ENCODE measurements at places on chromosomes 11 and 22. TPM values are rescaled to one million over a fixed set of nuclear protein-coding genes. Genes with fewer than 3 reads are reported as not detected.
A peak's percentile ranks its signal among the peaks of the same experiment; 100 is the strongest.

DNA sequence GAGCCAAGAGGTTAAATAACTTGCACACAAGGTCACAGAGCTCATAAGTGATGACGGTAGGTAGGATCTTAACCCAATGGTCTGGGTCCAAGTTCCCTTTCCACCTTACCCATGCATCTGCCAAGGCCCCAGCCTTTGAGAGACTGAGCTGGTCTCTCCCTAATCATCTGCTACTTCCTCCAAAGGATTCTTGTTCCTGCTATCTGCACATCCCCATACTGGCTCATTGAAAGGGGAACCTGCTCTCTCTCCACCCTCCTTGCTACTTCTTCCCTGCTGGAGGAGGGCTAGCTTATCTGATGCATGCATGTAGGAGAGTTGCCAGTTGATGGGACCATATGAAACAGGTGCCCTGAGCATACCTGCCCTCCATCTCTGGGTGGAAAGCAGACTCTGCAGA is 47.7 kb downstream of the COMMD9 start:
- no peak for DNase-seq

GRCh38 chr11:120637131-120637530 is 125.6 kb downstream of the GRIK4 start:
- no peak for DNase-seq

DNA sequence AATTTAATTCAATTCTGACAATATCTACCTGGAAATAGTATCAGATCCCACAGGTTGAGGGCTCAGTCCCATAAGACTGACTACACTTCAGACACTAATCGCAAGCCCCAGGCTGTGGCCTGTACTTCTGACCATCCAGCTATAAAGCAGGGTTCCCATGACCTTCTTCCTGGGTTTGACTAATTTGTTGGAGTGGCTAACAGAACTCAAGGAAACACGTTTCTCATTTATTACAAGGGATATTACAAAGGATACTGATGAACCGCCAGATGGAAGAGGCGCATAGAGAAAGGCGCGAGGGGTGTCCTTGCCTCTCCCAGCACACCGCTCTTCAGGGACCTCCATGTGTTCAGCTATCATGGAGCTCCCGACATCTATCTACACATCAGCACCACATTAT is 13.7 kb downstream of the CLTCL1 start:
- no peak for DNase-seq

- no peak for DNase-seq
Measured at GRCh38 chr22:48976556-48977535, 850.8 kb downstream of the BRD1 start.

DNA sequence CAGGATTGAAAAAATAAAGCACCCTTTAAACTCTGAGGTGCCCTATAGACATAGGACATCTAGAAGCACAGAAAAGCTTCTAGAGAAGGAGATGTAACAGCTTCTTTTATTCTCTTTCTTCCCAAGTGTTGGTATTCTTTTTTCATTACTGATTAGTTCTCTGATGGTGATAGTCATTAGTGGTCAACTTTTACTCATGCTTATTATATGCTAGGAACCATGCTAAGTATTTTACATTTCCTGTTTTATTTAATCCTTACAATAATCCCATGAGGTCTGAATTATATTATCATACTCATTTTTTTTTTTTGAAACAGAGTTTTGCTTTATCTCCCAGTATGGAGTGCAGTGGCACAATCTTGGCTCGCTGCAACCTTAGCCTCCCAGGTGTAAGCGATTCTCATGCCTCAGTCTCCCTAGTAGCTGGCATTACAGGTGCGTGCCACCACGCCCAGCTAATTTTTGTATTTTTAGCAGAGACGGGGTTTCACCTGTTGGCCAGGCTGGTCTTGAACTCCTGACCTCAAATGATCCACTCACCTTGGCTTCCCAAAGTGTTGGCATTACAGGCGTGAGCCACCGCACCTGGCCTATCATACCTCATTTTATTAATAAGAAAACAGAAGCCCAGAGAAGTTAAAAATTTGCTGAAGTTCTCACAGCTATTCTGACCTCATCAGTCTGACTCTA is 3.0 kb downstream of the C11orf52 start:
- no peak for DNase-seq

- no peak for DNase-seq
Measured at GRCh38 chr11:95100856-95101507, 11.3 kb downstream of the ENDOD1 start.

DNA sequence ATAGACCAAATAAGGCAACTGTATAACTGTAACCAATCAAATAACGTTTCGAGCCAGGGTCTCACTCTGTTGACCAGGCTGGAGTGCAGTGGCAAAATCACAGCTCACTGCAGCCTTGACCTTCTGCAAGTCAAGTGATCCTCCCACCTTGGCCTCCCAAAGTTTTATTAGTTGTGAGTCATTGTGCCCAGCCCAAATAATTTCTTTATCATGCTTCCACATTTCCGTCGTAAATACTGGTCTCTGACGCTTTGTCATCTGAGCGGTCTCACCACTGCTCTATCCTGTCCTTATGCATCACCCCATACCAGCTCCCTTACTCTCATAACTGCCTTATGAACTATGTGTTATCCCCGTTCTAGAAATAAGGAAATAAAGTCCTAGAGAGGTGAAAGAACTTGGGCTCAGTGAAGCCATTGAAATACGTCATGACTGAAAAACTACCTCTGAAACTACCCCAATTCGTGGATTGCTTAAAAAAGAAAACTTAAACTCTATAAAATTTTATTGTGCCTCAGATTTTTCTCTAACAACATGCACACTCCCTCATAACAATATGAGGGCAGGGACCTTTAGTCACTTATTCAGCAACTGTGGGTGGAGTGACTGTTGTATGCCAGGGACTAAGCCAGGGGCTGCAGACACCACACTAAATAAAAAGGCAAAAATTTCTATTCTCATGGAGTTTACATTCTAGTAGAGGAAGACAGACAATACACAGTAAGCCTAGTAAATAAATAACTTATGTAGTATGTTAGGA is 15.8 kb upstream of the RTN4RL2 start:
- DNase-seq, result no peak

GRCh38 chr11:108196901-108197300 is 25.5 kb downstream of the NPAT start:
- DNase-seq, result no peak

- DNase-seq, result no peak
Measured at GRCh38 chr11:116445108-116446047, 327.4 kb downstream of the BUD13 start.

- peak; percentile 84 for DNase-seq
Measured at GRCh38 chr22:37051391-37052385, at the start of gene KCTD17. Gene KCTD17 (plus strand): TSS chr22:37051742. CDS start chr22:37051761, 19 bp downstream.

GRCh38 chr11:108115500-108116140 is 5.7 kb upstream of the ACAT1 start:
- no peak for DNase-seq

DNA sequence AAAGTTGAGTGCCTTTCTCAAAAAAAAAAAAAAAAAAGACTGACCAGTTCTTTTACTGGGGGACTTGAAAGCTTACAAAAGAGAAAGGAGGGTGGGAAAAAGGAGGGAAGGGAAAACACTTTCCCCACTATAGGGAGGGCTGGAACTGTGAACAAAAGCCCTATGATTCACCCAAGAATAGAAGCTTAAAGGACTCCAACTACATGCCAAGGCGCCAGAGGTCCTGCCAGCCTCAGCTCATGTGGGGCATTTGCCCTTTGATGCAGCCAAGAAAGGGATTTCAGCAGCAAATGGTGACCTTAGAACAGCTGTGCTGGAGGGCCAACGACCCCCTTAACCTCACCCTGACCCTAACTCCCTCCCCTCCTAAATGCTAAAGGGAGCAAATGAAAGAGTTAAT is 160.0 kb downstream of the NTM start:
- DNase-seq, result no peak

- no peak for DNase-seq
Measured at GRCh38 chr11:69167130-69167915, 11.6 kb downstream of the SMIM38 start.

DNA sequence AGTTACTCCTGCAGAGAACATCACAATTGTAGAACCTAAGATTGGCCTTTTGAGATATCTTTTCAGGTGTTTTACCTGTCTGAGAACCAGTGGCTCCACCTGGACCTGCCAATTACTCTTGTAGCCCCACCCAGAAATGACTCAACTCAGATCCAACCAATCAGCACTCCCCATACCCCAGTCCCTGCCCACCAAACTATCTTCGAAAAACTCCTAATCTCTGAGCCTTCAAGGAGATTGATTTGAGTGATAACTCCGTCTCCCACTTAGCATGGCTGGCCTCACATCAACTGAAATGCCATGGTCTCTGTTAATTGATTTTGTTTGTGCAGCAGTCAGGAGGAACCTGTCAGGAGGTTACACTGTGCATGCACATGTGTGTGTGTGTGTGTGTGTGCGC is 103.6 kb downstream of the MTNR1B start:
- DNase-seq, result no peak

- DNase-seq, result peak; percentile 64
Measured at GRCh38 chr22:49446759-49447710, 380.6 kb downstream of the BRD1 start.

DNA sequence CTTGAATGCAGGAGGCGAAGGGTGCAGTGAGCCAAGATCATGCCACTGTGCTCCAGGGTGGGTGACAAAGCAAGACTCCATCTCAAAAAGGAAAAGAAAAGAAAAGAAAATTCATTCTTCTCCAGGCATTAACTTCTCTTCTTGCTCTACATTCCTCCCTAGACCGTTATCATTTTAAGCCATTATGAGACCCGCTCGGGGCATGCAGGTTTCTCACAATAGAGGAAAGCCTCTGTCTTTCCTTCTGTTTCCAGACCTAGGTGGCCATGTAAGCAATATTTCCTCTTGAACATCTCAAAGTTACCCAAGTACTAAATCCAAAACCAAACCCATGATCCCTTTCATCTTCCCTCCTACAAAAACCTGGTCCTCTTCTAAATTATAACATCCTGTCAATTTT is 139.6 kb downstream of the RBFOX2 start:
- DNase-seq, result no peak

DNA sequence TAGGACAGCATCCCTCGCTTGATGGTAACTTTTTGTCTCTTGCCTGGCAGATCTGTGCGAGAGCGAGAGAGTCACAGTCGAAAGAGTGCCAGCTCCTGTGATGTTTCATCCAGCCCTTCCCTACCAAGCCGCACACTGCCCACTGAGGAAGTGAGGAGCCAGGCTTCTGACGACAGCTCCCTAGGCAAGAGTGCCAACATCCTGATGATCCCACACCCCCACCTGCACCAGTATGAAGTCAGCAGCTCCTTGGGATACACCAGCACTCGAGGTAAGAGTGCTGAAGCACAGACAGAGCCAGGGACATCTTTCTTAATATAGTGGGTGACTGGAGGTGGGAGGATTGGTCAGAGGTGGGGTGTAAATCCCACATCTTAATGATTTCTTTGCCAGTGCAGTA is 61.1 kb downstream of the DEPDC5 start:
- DNase-seq, result no peak

DNA sequence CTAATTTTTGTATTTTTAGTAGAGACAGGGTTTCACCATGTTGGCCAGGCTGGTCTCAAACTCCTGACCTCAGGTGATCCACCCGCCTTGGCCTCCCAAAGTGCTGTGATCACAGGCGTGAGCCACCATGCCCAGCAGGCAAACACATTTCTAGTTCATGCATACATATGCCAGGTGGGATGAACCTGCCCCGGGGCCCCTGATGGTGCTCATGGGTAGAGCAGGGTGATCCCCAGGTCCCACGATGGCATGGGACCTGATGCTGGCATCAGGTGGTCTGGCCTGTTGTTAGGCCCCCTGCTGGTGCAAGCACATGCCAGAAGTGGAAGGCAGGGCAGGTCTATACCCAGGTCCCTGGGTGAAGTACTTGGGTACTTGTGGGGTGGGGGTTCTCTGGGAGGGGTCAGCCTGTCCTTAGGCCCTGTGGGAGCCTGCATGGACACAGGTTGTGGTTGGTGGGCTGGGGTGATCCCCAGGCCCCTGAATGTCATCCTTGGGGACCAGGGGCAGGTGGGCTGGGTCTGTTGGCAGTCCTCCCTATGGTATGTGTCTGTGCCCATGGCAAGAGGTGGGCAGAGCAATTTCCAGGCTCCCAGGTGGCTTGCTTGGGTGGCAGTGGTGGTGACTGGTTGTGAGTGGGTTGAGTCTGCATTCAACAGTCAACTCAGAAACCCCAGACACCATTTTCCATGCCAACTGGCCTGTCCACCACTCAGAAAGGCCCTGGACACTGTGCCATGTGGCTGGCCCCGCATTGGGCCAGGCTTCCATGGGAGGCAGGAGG is 9.6 kb upstream of the RGL4 start:
- DNase-seq, result no peak

- no peak for DNase-seq
Measured at GRCh38 chr22:49201046-49201970, 626.4 kb downstream of the BRD1 start.

DNA sequence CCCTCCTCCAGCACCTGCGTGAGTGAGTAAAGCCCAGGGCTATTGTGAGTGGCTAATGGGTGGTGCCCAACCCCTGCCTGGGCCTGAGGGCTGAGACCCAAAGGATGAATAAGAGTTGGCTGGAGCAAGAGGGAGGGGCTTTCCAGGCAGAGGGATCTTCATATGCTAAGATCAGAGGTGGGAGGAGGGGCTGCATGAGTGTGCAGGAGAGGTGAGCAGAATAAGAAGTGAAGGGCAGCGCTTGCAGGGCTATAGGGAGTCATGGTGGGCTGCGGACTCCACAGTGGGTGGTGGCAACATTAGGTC is 3.9 kb downstream of the EMID1 start:
- no peak for DNase-seq

GRCh38 chr11:47541070-47541469 is 11.9 kb downstream of the CELF1 start:
- no peak for DNase-seq

DNA sequence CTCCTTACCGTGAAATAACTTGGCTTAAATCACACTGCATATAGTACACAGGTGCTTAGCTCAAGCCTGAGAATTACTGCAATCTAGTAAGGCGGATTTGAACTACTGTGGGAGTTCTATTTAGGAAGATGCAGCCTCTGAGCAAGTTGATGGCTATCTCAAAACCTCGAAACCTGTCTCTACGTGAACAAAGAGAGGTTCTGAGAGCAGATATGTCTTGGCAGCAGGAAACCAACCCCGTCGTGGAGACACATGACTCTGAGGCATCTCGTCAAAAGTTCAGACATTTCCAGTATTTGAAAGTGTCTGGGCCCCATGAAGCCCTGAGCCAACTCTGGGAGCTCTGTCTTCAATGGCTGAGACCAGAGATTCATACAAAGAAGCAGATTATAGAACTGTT is 5.9 kb downstream of the ZNF215 start:
- DNase-seq, result peak; percentile 19

DNA sequence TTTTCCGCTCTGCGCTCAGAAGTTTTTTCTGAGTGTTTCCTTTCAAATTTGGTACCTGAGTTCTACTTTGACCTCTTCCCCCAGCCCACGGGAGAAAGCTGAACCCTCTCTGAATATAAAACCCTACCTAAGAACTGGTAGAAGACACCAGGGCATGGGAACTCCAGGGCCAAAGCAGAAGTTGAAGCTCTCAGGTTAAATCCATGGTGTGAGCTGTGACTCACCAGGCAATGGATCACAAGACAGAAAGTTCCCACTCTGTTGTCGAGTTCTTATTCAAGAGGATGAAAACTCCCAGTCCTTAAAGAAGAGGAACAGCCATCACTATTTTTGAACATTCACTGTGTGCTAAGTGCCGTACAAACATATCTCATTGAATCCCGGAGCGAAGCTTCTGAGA is 8.9 kb downstream of the TMEM218 start:
- no peak for DNase-seq

MTFP1 gene
- 93.8 TPM for total RNA-seq

TUBA8 gene
- total RNA-seq, result 0.85 TPM

SULT4A1 gene
- not detected for total RNA-seq

OR10D3 gene
- total RNA-seq, result not detected

OR8G1 gene
- total RNA-seq, result not detected

HOATZ gene
- total RNA-seq, result not detected

THY1 gene
- 0.40 TPM for total RNA-seq

TMEM41B gene
- total RNA-seq, result 23.0 TPM

SLC16A8 gene
- total RNA-seq, result not detected

Data from activated CD8-positive, alpha-beta T cell treated with anti-CD3 and anti-CD28 coated beads for 36 hours (primary cell).